KG1 (cell line): ENCODE measurements at places on chromosomes 5 and 9.

- DNase-seq: no peak
Observed at GRCh38 chr5:161176221-161176620, 324.2 kb upstream of the ATP10B start.

DNA sequence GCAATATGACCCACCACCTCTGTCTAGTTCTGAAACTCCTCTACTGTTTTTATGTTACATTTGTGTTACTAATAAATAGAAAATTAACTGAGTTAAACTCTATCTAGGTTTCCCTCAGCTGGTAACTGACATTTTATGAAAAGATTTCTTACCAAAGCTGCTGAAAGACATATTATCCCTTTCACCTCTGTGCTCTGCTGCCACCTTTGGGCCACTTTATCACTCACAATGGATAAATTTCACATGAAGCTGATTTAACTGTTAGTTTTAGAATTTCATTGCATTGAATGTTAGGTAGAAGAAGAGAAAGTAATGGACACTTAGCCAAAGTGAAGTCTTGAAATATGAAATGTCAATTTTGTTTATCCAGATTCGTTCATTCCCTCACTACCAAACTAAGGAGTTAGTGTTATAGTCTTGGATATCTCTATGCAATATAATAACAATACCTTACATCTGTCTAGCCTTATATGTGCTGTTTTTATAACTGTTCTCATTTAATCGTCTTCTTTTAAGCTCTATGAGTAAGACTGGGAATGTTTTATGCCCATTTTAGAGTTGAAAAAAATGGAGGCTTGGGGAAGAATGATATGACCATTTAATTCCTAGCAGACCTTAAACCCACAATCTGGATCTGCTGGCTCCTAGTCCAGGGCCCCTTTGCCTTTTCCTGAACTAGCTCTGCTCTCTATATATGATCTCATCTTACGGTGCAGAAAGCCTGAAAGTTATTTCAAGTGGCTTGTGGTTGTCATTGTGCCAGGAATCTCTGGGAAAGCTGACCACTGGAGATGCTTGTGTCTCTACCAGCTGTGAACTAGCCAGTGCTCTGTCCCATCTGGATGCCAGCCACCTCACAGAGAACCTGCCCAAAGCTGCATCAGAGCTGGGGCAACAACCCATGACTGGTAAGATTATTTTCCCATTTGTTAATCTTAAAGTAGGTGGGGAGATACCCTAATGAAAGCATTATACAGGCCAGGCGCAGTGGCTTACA is 97.1 kb downstream of the GOLPH3 start:
- DNase-seq: peak; percentile 7

DNA sequence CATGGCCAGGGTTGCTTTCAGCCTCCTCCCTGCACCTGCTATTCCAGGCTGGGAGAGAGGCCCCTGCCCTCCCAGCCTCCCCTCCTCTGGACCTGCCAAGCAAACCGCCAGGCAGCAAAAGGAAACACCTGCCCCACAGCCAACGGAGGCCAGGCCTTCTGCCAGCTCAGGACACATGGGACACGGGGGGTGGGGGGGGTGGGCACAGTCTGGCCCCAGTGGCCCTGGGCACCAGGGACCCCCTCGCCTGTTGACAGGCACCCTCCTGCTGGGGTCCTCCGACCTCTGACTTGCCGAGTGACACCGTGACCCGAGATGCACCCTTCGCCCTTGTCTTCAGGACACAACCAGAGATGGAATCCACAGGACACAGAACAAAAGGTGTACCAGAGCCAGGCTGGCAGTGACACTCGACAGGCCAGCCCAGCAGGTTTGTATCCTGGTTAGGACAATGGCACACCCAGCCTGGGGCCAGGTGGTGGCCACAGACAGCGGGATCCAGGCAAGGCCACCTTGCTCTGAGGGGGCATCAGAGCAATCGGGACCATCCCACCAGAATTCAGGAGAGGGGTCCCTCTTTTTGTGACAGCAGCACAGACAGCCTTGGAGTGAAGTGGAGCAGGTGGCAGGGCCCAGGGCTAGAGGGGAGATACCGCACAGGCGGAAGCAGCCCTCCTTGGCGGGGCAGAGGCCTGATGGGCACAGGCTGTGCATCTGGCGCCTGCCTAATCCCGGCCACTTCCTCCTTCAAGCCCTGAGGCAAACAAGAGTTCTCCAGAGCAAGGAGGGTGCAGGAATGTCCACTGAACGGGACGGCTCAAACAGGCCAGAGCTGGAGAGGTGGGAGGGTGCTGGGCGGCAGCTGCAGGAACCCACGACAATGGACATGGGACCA is 1.3 kb upstream of the TMEM210 start:
- no peak for DNase-seq

DNA sequence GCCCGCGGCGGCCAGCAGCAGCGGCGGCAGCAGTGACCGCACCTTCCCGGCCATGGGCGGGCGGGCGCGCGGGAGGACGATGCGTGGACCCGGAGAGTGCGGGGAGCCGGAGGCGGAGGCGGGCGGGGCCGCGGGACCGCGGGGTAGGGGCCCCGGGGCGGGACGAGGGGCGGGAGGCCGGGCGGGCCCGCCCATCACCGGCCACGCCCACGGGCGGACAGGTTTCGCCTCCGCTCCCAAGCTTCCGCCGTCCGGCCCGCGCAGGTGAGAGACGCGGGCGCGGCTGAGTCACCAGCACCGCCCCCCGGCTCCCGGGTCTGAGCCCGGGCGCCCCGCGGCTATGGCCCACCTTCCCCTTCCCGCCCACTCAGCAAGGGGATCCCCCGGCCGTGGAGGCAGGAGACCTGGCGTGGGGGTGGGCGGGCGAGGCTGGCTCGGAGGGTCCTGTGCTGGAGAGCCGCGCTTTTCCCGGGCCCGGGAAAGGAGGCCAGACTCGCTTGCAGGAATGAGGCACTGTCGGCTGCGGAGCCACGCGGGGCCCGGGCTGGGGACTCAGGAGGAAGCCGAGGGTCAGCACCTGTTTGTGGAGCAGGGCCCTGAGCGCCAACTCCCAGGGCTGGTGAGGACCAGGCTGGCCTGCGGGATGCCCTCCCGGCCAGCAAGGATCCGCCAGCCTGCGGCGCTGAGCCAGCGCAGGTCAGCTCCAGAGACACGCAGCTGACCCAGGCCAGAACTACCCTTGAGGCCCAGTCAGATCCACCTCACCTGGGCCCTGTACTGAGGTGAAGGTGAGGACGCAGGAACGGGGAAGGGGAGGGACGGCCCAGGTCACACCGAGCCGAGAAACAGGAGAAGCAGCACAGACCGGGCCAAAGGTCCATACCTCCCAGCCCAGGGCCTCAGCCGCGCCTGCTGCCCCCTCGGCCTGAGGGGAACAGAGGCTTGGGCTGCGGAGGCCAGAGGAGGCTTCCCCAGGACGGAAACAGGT is at the start of gene ENTPD2:
Gene ENTPD2 (minus strand): TSS at position 118 of the 988 bp plus-strand sequence. CDS start 64 bp downstream, at position 54.
- no peak for DNase-seq

GRCh38 chr9:19469271-19469670 is 60.5 kb downstream of the ACER2 start:
- no peak for DNase-seq

GRCh38 chr9:33197279-33198152 is 30.4 kb upstream of the B4GALT1 start:
- DNase-seq: no peak

- no peak for DNase-seq
Observed at GRCh38 chr9:134434894-134435506, 108.7 kb downstream of the RXRA start.

DNA sequence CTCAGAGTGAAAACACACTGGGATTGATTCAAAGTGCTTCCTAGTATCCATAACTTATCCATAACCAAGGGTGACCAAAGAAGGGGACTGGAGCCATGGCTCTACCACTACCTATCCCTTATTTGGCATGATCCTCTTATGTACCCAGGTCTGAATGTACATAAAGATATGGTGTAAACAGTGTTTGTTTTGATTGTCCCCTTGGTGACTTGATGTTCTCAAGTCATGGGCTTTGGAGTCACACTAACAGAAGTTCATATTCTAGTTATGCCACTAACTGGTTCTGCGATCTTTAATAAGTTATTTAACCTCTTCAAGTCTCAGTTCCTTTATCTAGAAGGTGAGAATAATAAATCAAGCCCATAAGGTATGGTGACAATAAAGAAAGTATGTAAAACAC is 283.4 kb upstream of the PTGER4 start:
- DNase-seq: no peak

GRCh38 chr5:142170254-142170953 is 61.8 kb downstream of the NDFIP1 start:
- no peak for DNase-seq

DNA sequence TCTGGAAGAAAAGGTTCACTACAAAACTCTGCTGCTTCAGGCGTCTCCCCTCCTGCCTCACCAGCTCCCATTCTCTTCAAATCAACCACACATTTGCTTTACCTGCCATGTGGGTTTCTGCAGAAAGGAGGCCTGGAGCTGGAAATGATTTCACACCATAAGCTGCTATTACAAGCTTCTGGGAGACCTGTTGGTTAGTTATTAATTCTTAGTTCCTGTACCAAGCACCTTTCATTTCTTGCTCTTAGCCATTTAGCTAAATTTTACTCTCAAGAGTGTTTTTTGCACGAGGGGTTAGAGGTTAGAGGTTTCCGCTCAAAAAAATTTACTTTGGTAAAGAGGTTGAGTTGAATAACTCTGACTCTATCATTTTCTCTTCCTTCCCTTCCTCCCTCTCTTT is 70.3 kb downstream of the MAP1B start:
- DNase-seq: no peak

- no peak for DNase-seq
Observed at GRCh38 chr5:102901424-102902134, 146.5 kb downstream of the PAM start.
